ENCODE measurements at places on chromosomes 5 and 9.
A peak's percentile ranks its signal among the peaks of the same experiment; 100 is the strongest.

GRCh38 chr5:172427202-172427601, 27.1 kb downstream of the SH3PXD2B start:
- DNase-seq, result no peak

DNA sequence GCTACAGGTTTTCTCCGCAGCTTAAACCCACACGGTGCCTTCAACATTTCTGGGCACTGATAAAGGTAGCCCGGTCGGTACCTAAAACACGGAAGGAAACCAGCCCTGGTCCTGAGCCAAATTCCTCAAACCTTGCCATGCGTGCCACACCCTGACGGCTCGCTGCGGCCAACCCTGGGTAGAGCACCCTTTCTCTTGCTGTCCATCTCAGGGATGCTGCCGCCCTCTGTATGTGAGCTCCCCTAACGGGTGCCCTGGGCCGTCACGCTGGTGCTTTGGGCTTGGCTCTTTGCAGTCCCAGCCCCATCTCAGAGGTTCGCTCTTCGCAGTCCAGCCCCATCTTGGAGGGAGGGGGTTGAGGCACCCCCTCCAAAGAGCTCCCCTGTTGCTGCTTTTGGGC, 43.9 kb downstream of the PNPLA7 start:
- DNase-seq, result no peak

DNA sequence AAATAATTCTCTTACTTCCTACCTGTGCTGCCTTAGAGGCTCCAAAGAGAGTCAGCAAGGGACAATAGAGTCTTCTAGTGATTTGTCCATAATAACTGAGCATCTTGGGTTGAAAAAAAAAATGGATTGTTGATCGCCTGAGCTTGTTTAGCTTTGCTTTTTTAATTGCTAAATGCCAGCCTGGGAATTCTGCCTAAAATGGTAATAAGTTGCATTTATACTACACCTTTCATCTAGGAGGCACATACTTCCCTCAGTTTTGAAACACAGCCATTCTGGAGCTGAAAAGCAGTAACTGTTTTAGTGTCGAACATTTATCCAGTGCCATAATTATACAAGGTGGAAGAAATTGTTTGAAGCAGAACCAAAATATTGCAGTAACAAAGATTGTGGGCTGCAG, 421.3 kb downstream of the CAAP1 start:
- no peak for DNase-seq

GRCh38 chr9:27108981-27109541, at the start of gene TEK:
Gene TEK (plus strand): TSS chr9:27109225. CDS start chr9:27109591, 366 bp downstream.
- peak; percentile 13 for DNase-seq
